ENCODE measurements at places on chromosomes 5 and 9. TPM values are rescaled to one million over a fixed set of nuclear protein-coding genes. Genes with fewer than 3 reads are reported as not detected.

- DNase-seq: no peak
Measured at GRCh38 chr5:133041157-133041784, 10.5 kb upstream of the HSPA4 start.

GRCh38 chr5:141485321-141486055 is 658 bp downstream of the PCDHGC4 start:
- DNase-seq: no peak

- DNase-seq: no peak
Measured at GRCh38 chr9:8887369-8887768, 1087.8 kb upstream of the DMAC1 start.

DNA sequence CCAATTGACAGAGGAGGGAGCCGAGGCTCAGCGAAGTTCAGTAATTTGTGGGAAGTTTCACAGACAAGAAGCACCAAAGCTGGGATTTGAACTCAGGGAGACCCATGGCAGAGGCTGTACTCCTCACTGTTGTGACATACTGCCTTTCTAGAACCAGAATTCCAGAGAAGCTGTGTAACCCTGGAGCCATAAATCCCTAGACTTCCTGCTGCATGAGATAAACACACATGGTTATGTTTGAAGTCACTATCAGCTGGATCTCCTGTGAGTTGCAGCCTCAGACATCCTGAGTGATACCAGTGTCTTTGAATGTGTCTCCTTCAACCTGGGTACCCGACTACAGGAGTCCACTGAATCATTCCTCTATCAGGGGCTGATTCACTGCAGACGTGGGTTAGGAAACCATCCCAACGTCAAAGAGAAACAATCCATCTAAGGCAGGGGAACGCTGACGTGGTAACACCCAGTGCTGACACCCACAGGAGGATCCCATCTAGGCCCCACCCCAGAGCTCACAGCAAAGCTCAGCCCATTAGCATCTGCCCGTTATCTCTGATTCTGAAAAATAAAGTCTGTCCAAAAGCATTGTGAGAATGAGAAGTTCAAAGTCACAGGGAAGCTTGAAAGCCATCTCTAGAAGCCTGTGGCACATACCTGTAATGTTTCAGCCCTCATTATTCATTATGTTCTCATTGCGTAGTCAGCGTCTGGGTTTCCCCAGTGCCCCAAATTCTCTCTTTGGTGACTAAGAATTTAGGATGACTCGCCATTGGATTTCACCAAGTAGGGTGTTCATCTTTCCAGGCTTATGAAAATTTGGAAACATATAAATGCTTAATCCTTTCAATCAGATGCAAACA is 36.3 kb upstream of the BASP1 start:
- no peak for DNase-seq

DNA sequence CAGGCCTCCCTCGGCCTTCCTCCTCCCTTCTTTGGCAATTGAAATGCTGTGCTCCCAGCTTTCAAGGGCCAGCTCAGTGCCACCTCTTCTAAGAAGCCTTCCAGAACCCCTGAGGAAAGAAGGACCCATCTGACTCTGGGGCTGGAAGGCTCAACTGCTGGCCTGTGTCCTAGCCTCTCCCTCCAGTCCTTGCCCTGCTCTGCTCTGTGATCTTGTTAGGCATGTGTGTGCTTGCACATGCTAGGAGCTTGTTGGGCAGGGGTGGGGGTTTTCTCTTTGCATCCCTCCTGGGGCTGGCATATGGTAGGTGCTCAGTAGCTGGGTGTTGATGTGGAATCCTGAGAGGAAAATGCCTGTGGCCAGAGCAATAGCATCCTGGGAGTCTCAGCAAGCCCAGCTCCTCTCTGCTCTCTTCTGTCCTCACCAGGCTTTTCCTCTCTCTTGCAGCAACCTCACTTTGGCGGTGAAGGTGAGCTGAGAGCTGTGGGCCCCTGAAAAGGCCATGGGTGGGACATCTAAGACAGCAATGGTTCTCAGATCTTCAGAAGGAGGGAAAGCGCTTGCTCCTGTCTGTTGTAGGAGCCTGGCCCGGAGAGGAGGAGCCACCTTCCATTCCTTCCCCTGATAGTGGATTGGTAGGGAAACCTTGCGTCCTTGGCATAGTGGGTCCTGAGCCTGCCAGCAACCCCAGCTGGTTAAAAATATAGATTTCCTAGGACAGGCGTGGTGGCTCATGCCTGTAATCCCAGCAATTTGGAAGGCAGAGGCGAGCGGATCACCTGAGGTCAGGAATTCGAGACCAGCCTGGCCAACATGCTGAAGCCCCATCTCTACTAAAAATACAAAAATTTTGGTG is 9.9 kb downstream of the DOLK start:
- peak; percentile 17 for DNase-seq

DNA sequence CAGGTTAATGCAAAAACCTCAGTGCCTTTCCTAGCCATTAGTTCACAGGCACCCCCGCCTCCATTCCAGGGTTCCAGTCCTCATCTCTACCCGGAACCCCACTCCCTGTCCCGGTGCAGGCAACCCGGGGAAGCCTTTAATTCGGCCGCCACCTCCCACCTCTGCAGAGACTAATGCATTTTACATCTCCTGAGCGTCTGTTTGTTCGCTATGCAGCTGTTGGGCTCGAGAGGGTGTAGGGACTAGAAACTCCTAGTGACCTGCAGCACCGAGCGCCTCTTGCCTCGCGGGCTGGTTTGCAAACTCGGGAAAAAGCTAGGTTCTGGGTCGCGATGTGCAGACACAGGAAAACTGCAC is 3.6 kb downstream of the GDNF start:
- no peak for DNase-seq

GRCh38 chr9:112443200-112443599 is 43.4 kb upstream of the KIAA1958 start:
- no peak for DNase-seq

GRCh38 chr9:110842169-110842568 is 173.6 kb downstream of the MUSK start:
- no peak for DNase-seq

DNA sequence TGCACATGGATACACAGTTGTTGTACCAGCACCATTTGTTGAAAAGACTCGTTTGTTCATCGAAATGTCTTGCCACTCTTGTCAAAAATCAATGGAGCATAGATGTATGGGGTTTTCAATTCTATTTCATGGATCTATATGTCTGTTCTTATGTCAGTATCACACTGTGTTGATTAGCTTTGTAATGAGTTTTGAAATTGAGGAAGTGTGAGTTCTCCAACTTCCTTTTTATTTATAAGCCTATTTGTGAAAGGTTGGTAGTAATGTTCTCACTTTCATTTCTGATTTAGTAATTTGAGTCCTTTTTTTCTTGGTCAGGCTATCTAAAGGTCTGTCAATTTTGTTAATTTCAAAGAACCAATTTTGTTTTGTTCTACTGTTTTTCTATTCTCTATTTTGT is 26.1 kb downstream of the ZNF510 start:
- DNase-seq: no peak

GRCh38 chr5:95671826-95672225 is 11.0 kb downstream of the SPATA9 start:
- DNase-seq: no peak

GRCh38 chr5:164532235-164532900 is 1026.9 kb downstream of the MAT2B start:
- DNase-seq: no peak

DNA sequence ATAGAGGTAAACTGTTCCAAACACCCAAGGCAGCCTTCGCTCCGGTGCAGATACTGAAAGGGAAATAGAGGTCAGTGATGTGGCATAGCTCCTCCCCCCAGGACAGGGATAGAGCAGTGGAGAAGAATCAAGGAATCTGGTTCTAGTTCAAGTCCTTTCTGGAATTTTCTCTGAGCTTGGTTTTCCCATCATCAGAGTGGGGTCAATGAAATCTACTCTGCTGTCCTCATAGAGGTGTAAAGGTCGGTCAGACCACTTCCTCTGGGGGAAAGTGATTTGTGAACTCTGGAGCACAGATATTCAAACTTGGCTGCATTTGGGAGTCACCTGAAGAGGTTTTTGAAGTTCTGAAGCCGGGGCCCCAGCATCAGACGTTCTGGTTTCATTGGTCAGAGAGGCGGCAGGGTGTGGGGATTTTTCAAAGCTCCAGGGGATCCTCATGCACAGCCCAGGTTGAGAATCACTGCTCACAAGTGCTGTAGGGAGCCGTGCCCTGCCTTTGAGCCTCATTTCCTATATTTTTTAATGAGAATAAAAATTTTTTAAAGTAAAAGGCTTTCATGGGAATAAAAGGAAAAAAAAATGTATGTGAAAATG is 105.7 kb upstream of the RAD23B start:
- DNase-seq: no peak

PLPP7 gene
- 9.5 TPM for total RNA-seq

SLC45A2 gene
- 0.36 TPM for total RNA-seq

IL5 gene
- not detected for total RNA-seq

FREM1 gene
- 14.0 TPM for total RNA-seq

TMEM215 gene
- total RNA-seq: not detected

FOXD4 gene
- total RNA-seq: not detected

GAS1 gene
- 105 TPM for total RNA-seq

PCDHA11 gene
- total RNA-seq: 0.27 TPM

AK3 gene
- total RNA-seq: 51.4 TPM
